ENCODE measurements at places on chromosomes 7 and 10.

DNA sequence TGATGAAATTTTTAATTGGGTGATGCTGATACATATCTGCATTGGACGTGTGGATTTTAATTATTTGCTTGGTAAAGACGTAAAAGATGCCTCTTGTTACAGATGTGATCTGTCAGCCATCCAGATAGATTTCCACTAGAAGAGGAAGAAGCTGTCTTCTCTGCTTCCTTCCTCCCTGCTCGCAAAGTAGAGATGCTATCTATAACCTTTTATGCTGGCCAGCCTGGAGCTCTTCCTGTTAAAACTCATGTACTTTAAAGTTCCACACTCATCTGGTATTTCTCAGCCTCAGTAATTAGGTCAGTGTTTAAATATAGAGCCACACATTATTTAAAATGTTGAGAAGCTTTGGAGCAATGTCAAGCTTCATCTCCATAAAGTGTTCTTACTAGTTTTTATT lies 51.2 kb upstream of the TMEM229A start:
- DNase-seq, result no peak

DNA sequence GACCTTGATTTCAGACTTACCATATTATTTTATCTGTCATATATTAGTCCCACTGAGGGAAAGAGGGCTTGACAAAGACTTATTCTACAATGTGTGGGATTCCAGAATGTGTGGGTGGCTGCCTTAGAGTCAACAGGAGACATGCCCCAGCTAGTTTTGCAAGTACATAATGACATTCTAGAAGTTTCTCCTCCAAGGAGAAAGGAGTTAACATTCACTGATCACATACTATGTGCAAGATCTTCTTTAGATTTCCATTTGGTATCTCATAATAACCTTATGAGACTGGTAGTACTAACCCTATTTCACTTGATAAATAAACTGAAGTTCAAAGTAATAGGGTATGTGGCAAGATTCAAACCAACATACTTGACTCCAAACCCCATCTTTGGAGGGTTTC lies 25.2 kb downstream of the IRF5 start:
- DNase-seq, result no peak

DNA sequence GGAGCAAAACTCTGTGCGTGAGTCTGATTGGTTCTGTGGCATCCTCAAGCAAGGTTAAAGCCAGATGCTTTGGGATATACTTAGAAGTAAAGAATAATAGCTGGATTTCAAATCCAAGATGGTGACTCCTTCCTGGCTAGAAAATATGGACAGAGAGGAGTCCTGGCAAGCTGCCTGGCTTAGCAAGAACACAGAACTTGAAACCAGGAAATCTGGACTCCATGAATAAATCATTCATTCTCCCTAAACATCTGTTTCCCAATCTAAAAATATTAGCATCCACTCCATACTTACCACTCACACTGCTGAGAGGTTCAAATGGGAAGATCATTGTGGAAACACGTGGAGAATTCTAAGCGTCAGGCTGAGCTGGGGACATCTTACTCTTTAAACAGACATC lies 1074.1 kb upstream of the AUTS2 start:
- DNase-seq, result no peak

DNA sequence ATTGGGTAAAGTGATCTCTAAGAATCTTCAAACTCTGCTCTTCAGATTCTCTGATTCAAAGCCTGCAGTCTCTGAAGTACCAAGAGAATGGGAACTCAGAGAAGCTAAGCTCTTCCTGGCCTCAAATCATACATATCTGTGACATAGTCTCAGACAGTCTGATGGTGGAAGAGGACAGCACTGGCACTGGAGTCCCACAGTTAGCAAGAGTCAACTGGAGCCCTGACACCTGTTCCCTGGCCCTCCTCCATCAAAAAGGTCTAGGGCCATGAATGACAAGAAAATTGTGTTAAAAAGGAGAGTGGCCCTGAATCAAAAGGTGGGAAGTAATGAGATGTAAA lies 37.7 kb downstream of the PRSS2 start:
- DNase-seq, result no peak

- no peak for DNase-seq
Observed at GRCh38 chr7:2088801-2089200, 143.9 kb downstream of the MAD1L1 start.

DNA sequence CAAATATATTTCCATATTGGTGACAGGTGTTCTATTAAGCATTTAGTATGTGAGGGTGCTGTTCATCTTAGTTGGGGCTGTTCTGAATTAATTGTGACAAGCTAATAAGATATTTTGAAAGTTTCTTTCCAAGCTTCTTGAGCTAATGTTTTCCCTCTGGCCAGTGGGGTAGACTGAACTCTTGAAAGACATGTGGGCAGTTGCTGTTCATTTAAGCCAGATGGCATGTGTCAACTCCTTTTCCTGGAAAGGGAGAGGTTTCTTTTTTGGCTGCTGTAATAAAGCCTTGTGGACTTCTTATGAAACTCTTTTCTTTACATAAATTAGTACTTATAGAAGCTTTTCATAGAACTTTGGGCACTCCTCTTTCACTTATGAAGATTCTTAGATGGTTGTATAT lies 21.7 kb downstream of the RAB18 start:
- no peak for DNase-seq

DNA sequence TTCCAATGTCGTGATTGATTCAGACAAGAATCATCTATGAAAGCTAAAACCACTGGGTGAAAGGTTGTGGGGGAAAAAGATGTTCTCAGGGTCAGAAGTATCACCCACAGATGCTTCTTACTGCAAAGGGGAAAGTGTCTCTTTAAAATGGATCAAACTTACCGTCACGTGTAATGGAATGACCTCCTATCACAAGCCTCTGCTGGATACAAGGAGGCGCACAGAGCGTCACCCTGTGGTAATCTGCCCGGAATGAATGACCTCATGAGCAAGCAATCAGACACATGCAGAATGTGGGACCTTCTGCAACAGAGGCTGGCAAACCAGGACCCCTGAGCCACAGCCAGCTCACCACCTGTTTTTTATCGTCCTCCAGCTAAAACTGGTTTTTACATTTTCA lies 33.0 kb downstream of the WIPF3 start:
- DNase-seq, result no peak

GRCh38 chr7:141232286-141233051 lies 158.6 kb downstream of the TMEM178B start:
- DNase-seq, result no peak

- DNase-seq, result no peak
Observed at GRCh38 chr7:132643302-132643701, 67.0 kb upstream of the PLXNA4 start.

DNA sequence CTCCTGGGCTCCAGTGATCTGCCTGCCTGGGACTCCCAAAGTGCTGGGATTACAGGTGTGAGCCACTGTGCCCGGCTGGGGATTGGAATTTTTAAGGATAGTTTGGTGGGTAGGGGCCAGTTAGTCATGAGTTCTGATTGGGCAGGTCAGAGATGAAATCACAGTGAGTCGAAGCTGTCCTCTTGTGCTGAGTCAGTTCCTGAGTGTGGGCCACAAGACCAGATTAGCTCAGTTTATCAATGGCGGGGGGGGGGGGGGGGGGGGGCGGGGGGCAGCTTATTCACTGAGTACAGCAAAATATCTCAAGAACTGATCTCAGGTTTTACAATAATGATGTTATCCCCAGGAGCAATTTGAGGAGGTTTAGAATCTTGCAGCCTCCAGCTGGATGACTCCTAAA lies 11.6 kb upstream of the ERCC6 start:
- DNase-seq, result no peak

DNA sequence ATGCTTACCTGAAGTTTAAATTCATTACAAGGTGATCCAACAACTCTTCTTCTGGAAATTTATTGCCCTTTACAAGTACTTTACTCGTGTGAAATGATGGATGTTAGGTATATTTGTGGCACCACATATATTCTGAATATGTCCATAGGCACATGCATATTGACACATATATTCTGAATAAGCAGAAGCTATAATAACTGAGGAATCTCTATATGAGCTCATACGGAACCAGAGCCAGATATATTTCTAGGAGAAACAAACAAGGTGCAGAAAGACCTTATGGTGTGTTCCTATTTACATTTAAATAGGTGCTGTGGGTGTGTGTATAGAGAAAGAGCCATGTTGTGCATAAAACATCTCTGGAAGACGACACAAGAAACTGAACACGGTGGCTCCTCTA lies 456.1 kb upstream of the NPVF start:
- DNase-seq, result no peak

DNA sequence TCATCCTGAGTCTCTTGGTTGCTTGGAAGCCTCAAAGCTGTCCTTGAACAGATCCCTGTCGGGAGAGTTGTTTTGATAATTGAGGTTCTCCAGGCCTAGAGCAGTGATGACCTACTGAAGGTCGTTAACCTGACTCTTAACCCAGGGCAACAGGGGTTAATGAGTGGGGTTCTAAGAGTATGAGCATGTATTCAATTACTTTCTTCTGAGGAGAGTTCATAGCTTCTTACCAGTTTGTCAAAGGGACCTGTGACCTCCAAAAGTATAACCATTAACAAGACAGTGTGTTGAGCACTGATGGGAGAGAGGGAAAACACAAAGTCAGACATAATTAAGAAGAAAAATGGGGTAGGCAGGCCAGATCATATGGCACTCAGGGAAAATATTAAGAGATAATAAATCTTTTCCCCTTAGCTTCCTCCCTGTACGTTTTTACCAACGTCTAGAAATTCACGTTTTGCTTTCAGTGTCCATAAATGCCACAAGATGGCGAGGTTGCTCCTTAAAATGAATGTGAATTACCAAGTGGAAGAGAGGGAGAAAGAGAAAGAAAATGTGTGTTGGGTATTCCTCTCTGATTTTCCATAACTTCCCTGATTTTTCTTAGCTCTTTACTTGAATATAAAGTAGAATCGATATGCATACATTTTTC lies 97.6 kb downstream of the SUGCT start:
- no peak for DNase-seq

DNA sequence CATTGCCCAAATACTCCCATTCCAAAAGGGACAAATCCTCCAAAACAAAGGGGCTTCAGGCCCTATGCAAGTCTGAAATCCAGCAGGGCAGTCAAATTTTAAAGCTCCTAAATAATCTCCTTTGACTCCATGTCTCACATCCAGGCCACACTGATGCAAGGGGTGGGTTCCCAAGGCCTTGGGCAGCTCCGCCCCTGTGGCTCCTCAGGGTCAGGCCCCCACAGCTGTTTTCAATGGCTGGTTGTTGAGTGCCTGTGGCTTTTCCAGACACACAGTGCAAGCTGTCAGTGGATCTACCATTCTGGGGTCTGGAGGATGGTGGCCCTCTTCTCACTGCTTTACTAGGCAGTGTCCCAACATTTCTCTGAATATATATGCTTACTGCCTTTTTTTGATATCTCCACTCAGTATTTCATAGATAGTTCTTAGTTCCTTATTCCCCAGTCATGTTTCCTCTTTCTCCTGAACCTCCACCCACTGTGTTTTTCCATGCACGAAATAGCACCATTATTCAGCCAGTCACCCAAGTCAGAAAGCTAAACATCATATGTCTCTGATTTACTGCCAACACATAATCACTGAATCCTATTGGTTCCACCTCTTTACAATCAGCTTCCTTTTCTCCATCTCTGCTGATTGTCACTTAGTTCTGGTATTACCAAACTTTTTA lies 172.6 kb upstream of the CACNA2D1 start:
- DNase-seq, result no peak

DNA sequence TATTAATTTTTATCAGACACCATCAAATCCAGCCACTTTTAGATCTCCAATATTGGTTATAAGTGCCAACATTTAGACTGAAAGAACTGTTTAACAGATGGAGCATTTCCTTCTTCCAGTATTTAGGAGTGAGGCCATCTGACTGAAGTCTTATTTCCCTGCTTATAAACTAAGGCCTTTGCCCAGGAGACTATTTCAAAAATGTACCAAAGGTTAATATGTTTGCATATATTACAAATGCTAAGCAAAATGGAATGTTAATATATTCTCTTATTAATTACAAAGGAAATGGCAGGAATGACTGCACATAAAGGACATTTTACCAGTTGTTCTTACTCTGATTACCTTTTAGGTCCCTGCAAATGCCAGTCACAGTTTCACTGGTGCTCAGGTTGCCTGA lies 238.9 kb upstream of the PLXNA4 start:
- no peak for DNase-seq

GRCh38 chr10:22611425-22612115 lies 102.8 kb downstream of the PIP4K2A start:
- no peak for DNase-seq

- DNase-seq, result no peak
Observed at GRCh38 chr10:59181668-59182067, 5.2 kb downstream of the PHYHIPL start.

- DNase-seq, result no peak
Observed at GRCh38 chr7:7214398-7215347, 32.3 kb downstream of the C1GALT1 start.

GRCh38 chr10:504806-505205 lies 184.7 kb downstream of the DIP2C start:
- no peak for DNase-seq

GRCh38 chr10:119477444-119477843 lies 65.1 kb downstream of the RGS10 start:
- no peak for DNase-seq

GRCh38 chr10:116925056-116925455 lies 75.8 kb downstream of the ENO4 start:
- no peak for DNase-seq

- no peak for DNase-seq
Observed at GRCh38 chr10:89808842-89809241, 107.5 kb downstream of the KIF20B start.

GRCh38 chr10:785089-785860 lies 95.8 kb upstream of the DIP2C start:
- DNase-seq, result no peak

- DNase-seq, result no peak
Observed at GRCh38 chr7:88042157-88042556, 108.1 kb downstream of the ADAM22 start.

- DNase-seq, result no peak
Observed at GRCh38 chr7:135098391-135098790, 49.5 kb upstream of the TMEM140 start.

DNA sequence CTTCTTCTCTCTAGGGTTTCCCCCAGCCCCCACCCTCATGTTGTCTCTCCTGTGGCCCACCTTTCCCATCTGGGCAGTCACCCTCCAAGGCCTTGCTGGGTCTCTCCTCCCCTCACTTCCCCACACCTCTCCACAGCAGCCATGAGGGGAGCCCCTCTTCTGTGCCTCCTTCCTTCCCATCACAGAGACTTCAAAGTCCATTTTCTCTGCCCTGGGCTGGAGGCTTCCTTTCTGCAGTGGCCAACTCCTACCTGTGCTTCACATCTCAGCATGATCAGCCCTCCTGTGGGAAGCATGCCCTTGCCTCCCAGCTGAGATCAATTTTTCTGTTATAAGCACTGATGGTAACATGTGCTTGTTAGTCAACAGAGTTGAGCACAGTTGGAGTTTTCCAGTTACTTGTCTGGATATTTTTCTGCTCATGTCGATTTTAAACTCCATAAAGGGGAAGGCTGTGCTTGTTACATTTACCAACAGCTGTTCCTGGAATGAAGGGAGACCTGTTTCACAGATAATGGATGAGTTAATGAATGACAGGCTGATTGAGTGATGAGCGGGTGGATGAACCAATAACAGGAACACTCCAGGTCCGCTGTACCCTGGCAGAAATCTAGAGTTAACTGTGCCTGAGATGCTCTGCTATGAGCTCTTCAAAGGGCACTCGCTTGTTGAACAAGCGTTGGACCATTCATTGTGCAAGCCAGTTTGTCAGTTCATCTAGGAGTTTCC lies 71.4 kb upstream of the PRSS58 start:
- no peak for DNase-seq

GRCh38 chr10:49272251-49273081 lies 26.5 kb upstream of the C10orf71 start:
- no peak for DNase-seq
